Neural progenitor cell (in vitro differentiated cells): ENCODE measurements at places on chromosomes 4 and X. TPM values are rescaled to one million over a fixed set of nuclear protein-coding genes. Genes with fewer than 3 reads are reported as not detected.

DCAF12L1 gene
- 0.77 and 2.0 TPM in 2 replicates for total RNA-seq

MAGEB2 gene
- total RNA-seq, result not detected in 2 replicates

DCLK2 gene
- total RNA-seq, result 7.9 and 11.7 TPM in 2 replicates

SLC9B1 gene
- total RNA-seq, result not detected in 2 replicates

ZCCHC18 gene
- total RNA-seq, result 4.6 and 5.1 TPM in 2 replicates

ZNF157 gene
- total RNA-seq, result 0.47 and 1.4 TPM in 2 replicates

ZGRF1 gene
- total RNA-seq, result 89.2 and 128 TPM in 2 replicates

MYL5 gene
- 0.21 and 10.0 TPM in 2 replicates for total RNA-seq

MAGEA2B gene
- total RNA-seq, result not detected in 2 replicates

CCDC120 gene
- 1.1 and 3.1 TPM in 2 replicates for total RNA-seq

FRMPD3 gene
- total RNA-seq, result 0.04 and 0.28 TPM in 2 replicates

SPINK2 gene
- 2.3 TPM in 1 of 2 replicates, not detected in the other for total RNA-seq

PDGFRA gene
- total RNA-seq, result 1.8 and 2.1 TPM in 2 replicates

CXCL1 gene
- not detected in 2 replicates for total RNA-seq

GRIA3 gene
- total RNA-seq, result 4.6 and 7.7 TPM in 2 replicates

L1CAM gene
- total RNA-seq, result 0.49 and 1.7 TPM in 2 replicates

USP17L20 gene
- total RNA-seq, result not detected in 2 replicates

SPANXA1 gene
- not detected in 2 replicates for total RNA-seq

NALF2 gene
- 1.6 and 3.2 TPM in 2 replicates for total RNA-seq

CNGA2 gene
- not detected in 2 replicates for total RNA-seq

FGFR3 gene
- 4.8 and 17.0 TPM in 2 replicates for total RNA-seq

PPP4R3C gene
- not detected in 2 replicates for total RNA-seq

MAGEA10 gene
- total RNA-seq, result not detected in 2 replicates

IRS4 gene
- 70.1 and 102 TPM in 2 replicates for total RNA-seq

PSAPL1 gene
- total RNA-seq, result 0.06 TPM in 1 of 2 replicates, not detected in the other

C1QTNF7 gene
- total RNA-seq, result not detected in 2 replicates

KDR gene
- total RNA-seq, result 2.4 and 2.7 TPM in 2 replicates

CSN1S1 gene
- not detected in 2 replicates for total RNA-seq

ATP1B4 gene
- not detected in 2 replicates for total RNA-seq

RASSF6 gene
- not detected in 2 replicates for total RNA-seq

SSX2B gene
- total RNA-seq, result not detected in 2 replicates

PRDM5 gene
- total RNA-seq, result 36.2 and 51.7 TPM in 2 replicates

GPR143 gene
- total RNA-seq, result 10.6 and 13.6 TPM in 2 replicates

SOD3 gene
- 0.11 and 1.6 TPM in 2 replicates for total RNA-seq

ELOVL6 gene
- total RNA-seq, result 45.9 and 54.4 TPM in 2 replicates

CHRDL1 gene
- 15.0 and 15.5 TPM in 2 replicates for total RNA-seq

PHOX2B gene
- total RNA-seq, result not detected in 2 replicates

COX7B gene
- 285 and 500 TPM in 2 replicates for total RNA-seq

SCD5 gene
- total RNA-seq, result 34.5 and 36.9 TPM in 2 replicates

ASB12 gene
- 0.19 TPM in 1 of 2 replicates, not detected in the other for total RNA-seq

PAGE3 gene
- total RNA-seq, result not detected in 2 replicates

LRAT gene
- total RNA-seq, result 0.81 and 0.94 TPM in 2 replicates

FHDC1 gene
- 3.0 and 4.8 TPM in 2 replicates for total RNA-seq

CHRNA9 gene
- total RNA-seq, result 0.67 and 2.5 TPM in 2 replicates

RS1 gene
- not detected in 2 replicates for total RNA-seq

DUX4 gene
- total RNA-seq, result not detected in 2 replicates

KLHL4 gene
- 0.17 and 0.22 TPM in 2 replicates for total RNA-seq

FAM184B gene
- 0.03 TPM in 1 of 2 replicates, not detected in the other for total RNA-seq

MAGEA4 gene
- total RNA-seq, result not detected in 2 replicates

JAKMIP1 gene
- 5.1 and 5.5 TPM in 2 replicates for total RNA-seq

LONRF3 gene
- total RNA-seq, result 0.25 and 0.39 TPM in 2 replicates

TMEM185A gene
- 15.8 and 16.3 TPM in 2 replicates for total RNA-seq

SHROOM2 gene
- total RNA-seq, result 9.1 and 11.8 TPM in 2 replicates

ZNF630 gene
- total RNA-seq, result 2.1 and 2.4 TPM in 2 replicates

CD99 gene
- total RNA-seq, result 70.4 and 81.8 TPM in 2 replicates

ZNF732 gene
- total RNA-seq, result not detected in 2 replicates

RPA4 gene
- 0.22 and 0.34 TPM in 2 replicates for total RNA-seq

CENPVL2 gene
- 0.56 and 2.0 TPM in 2 replicates for total RNA-seq
